ENCODE measurements at places on chromosomes 1 and 21.

DNA sequence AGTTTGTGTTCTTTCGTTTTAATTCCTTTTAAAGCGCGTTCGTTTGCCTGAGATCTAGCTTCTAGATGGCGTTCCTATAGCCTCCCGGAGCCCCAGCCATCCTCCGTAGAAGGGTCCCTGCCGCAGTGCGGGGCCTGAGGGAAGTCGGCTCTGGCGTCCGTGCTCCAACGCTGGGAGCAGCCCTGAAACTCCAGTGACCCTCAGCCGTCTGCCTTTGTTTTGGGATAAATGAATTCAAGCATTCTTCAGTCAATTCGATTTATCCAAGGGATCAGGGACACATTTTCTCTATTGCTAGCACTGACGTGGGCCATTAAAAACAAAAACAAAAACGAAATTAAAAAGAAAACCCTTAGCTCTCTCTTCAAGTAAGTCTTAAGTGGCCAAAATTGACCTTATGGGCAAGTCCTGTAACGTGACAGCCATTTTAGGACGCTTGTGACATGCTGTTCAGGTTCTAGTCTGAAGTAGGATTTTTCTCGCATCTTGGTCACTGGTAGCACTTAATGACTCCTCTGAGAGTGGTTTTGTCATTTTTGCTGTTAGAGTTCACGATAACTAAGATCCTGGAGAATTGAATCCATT lies 742 bp upstream of the HSPA13 start:
- no peak for DNase-seq

DNA sequence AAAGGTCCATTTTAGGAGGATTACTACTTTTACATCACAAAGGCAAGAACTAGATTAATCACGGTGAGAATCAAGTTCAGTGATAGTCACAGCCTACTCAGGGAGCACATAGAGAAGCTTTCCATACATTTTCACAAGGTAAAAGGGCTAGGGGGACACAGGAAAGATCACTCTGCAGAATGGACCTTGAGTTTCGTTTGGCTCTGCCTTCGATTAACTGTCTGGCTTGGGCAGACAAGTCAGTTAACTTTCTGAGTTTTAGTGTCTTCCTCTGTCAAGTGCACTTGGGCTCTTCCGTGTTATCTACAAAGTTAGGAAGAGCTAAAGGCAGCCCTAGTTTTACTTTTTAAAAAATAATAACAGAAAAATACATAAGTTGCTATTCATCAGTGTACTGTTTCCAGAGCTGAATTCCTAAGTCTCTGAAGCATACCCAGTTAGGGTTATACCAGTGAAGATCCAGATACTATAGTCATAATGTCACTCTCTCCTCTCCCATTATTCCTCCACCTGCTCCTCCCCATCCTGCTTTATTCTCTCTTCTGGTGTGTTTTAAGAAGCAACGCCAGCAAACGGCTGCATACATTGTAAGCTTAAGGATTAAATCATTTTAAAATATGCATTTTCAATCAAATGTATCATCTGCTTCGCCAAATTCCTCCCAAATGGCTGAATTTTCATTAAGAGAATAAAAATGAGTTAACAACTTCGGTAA lies 1.7 kb downstream of the CEP170 start:
- no peak for DNase-seq

DNA sequence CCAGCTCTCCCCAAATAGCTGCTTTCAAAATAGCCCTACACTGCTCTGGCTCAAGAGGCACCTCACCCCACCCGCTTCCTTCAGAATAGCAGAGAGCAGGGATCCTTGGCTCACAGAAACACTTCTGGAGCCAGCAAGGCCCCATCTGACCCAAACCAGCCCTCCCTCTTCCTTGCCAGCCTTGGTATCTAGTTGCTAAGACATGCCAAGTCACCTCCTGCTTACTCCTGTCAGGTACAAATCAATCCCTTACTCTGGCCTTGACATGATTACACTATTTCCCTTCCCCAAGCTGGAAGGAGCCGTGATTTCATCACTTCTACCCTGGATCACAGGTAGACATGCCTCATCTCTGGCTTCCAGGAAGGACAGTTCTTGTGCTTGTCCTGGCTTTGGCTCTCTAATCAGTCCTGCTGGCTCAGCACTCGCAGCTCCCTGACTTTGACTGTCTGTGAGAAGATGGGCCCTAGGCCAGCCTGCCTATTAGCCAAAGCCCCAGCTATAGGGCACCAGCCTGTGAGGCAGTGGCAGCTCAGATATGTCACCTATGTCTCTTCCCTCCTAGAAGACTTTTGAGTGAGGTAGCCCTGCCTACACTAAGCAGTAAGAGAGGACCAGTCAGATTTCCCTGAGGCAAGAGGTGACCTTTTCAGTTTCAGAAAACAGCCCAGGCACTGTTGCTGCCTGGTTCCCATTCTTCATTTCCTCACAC lies 8.9 kb upstream of the MUTYH start:
- DNase-seq = no peak

- no peak for DNase-seq
Observed at GRCh38 chr1:3031401-3032221, 10.3 kb downstream of the ACTRT2 start.

DNA sequence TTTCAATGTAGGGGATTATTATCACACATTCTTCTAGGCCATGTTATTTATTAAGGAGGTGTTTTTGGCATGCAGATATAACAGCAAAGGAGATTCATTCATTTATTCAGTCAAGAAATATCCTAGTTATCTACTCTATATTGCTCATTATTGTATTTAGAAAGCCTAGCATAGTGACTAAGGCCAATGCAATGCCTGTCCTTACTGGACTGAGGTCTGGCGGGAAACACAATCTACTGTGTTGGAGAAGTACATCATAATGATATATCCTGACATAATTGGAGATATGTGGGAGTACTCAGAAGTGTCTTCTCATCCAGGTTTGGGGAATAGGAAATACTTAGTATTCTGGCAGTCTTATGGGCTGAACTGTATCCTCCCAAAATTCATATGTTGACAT lies 421.5 kb upstream of the USP24 start:
- DNase-seq = no peak

- DNase-seq = no peak
Observed at GRCh38 chr1:222038971-222039370, 297.1 kb upstream of the DUSP10 start.
